Dorsolateral prefrontal cortex (tissue), 122 donors: ENCODE measurements at places on chromosomes 16 and 17.

- no peak for DNase-seq
These were observed 89.3 kb upstream of the CHMP6 start for GRCh38 chr17:80902197-80902962.

- peak; percentile 74 for DNase-seq
These were observed at the start of gene BMERB1 for GRCh38 chr16:15434425-15435215. Gene BMERB1 (plus strand): TSS chr16:15434588. CDS start chr16:15434654, 66 bp downstream.

DNA sequence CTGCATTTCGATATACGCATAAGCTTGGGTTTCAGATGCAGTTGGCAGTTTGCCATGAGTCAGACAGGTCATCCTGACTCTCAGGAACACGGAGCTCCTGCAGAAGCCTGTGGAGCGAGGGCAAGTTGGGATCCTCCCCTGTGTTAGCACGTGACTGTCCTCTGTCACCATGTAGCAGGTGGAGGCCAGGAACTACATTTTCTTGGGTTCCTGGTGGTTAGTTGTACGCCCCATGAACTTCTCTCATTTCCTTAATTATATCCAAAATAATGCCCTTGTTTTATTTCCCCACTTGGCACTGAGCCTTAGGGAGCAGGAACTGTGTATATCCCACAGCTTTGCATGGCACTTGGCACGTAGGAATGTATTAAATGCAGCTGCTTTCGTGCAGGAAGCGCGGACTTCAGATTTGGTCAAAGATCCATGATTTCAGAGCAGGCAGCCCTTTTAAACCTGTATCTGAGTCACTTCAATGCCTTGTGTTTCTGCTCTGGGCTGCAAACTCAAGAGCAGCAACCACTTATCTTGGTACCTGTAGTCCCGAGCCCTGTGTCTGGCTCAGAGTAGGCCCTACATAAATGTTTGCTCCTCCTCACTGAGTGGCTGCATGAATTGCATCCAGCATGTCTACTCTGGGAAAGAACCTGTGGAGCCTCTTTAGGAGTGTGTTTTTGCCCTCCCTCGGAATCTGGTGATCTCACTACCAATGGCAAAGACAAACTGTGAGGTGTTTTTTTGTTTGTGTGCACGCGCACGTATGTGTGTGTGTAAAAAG lies 428.4 kb downstream of the MAF start:
- DNase-seq = no peak

DNA sequence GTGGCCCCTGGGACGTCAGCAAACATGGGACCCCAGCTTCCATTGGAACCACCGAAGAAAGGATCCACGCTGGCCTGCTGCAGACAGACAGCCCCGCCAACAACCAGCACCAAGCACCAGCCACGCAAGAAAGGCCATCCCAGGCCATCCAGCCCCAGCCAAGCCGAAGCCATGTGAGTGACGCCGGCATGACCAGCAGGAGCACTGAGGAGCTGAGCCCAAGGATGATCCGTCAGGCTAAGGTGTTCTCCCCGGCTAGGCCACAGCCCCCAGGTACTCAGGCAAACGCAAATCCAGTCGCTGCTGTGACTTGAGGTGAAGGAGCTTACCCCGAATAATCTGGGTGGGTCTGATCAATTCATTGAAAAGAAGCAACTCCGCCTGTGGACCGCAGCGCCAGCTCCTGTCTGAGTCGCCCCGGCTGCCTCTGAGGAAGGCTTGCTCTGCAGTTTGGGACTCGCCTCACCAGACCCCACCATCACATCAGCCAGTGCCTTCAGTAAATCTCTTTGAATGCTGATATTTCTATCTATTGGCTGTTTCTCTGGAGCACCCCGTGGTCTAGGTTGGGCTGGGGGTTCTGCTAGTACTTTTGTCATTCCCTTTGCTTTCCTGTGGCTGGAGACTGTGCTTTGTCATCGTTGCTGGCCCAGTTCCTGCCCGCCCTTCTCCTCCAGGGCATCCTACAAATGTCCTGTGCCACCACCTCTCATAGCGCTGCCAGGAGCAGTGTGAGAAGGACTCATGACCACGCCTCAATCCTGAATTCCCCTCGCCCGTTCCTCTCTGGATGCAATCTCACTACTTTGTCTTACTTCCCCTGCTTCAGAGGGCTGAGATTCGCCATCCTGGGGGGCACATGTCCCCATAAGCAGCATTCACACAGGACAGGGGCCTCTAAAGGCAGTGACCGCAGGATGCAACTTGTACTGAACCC lies 8.1 kb upstream of the CBX2 start:
- no peak for DNase-seq

- no peak for DNase-seq
These were observed 4.0 kb downstream of the ALG1 start for GRCh38 chr16:5075637-5076036.

DNA sequence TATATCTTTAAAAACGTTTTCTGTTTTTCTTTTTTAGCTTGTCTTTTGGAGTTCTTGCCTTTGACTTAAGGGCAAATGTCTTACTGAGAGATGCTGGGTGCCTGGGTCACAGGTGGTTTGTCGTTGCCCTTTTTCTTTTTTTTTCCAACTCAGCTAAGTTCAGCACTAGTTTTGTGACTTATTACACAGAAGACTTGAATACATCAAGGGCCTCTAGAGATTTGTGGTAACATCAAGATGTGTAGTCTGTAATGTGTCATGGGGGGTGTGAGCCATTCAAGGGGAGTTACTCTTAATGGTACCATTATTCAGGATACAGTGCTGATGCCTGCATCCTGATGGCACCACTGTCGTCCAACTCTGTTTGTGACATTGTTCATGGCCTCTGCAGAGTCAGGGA lies 95.1 kb downstream of the PRKCA start:
- DNase-seq = no peak

GRCh38 chr17:8955021-8955959 lies 10.2 kb downstream of the PIK3R5 start:
- DNase-seq = no peak

GRCh38 chr17:68577497-68577821 lies 23.7 kb downstream of the FAM20A start:
- no peak for DNase-seq

DNA sequence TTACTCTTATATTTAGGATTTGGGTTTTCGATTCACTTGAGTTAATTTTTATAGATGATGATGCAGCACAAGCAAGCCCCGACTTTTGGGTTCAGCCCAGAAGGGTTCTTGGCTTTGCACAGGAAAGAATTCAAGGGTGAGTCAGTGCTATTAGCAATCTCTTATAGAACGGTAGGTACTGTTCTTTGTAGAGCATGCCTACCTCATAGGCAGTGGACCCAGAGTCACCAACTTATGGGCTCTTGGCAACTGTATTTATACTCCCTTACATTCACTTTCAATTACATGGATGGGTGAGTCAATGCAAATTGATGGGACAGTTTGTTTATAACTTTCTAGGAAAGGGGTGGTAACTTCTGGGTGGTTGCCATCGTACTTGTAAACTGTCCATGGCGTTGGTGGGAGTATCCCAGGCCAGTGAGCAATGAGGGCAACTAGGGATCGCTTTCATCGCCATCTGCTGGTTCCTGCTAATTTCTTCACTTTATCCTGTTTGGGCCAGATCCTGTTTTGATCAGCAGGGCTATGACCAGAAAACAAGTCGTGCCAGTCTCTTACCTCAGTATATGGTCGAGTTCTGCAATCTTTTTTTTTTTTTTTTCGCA lies 362.6 kb downstream of the CNTNAP4 start:
- no peak for DNase-seq

DNA sequence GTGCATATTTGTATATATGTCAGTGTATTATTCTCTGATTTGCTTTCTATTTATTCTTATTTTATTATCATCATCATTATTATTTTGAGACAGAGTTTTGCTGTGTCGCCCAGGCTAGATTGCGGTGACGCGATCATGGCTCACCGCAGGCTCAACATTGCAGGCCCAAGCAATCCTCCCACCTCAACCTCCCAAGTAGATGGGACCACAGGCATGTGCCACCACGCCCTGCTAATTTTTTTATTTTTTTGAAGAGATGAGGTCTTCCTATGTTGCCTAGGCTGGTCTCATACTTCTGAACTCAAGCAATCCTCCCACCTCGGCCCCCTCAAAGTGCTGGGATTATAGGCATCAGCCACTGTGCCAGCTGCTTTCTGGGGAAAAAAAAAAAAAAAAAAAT lies 8.4 kb upstream of the ARHGAP17 start:
- no peak for DNase-seq

DNA sequence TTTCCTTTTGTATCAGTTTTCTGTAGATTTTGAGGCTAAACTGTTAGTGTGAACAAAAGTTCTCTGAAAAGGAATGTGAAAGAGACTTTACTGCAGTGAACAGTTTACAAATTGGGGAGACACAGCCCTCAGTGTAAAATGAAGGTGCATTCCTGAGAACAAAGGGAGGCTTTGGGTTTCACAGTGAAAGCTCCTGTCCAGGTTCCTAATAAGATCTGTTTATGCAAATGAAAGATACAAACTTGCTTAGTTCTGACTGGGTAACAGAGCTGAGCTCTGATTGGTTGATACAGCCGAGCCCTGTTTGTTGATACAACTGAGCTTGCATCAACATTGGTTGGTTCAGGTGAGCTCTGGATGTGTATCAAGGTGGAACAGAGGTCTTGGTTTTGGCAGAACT lies 8.3 kb upstream of the CDRT15 start:
- DNase-seq = no peak

DNA sequence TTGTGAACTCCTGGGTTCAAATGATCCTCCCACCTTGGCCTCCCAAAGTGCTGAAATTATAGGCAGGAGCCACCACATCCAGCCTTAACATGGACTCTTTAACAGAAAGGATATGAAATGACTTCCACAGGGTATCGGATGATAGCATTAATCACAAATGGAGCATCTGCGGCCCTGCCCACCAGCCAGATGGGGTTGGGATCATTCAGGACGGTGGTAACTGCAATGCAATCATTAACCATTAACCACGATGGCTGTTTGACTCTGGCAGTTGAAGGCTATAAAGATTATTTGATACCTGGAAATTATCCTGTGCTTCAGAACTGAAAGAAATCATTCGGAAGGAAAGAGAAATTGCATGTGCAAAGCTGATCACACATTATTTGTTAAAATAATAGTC lies 5.3 kb upstream of the CHST5 start:
- no peak for DNase-seq

GRCh38 chr16:48112600-48112999 lies 43.2 kb downstream of the ABCC12 start:
- DNase-seq = no peak

GRCh38 chr17:20987511-20987910 lies 55.3 kb downstream of the USP22 start:
- no peak for DNase-seq

DNA sequence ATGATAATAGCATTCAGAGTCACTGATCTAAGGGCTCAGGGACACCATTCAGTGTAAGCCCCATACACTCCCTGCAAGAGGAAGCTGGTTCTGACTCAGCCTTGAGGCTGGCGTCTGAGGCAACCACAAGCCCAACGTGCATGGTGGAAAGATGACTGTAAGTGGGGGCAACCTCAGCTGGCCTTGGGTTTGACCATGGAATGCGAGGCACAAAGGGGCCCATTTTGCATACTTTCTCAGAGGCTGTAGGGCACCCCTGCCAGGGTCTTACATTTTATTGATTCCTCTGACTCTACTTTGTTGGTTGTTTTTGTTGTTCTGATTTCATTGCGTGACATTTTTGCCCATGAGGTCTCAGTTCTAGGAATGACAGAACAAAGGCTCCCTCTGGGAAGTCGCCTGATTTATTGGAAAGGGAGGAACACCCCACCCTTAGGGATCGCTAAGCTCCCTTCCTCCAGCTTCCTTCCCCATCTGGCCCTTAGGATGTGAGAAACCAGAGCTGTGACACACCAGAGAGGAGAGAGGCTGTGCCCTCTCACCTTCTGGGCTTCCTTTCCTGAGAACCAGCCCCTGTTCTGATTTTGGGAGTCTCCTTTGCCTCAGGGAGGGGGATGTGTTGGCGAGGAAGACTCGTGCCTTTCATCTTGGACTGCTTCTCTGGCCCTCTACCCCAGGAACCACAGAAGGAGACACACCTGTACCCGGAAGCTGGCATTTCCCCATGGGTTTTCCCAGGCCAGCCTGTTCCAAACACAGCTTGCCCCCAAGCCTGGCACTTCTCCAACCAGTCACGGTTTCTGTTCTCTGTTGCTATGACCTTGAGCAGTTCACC lies 5.6 kb upstream of the CIITA start:
- DNase-seq = no peak

GRCh38 chr17:72572604-72573491 lies 452.0 kb downstream of the SOX9 start:
- no peak for DNase-seq

GRCh38 chr16:4511441-4512082 lies 27.0 kb downstream of the CDIP1 start:
- DNase-seq = peak; percentile 63

DNA sequence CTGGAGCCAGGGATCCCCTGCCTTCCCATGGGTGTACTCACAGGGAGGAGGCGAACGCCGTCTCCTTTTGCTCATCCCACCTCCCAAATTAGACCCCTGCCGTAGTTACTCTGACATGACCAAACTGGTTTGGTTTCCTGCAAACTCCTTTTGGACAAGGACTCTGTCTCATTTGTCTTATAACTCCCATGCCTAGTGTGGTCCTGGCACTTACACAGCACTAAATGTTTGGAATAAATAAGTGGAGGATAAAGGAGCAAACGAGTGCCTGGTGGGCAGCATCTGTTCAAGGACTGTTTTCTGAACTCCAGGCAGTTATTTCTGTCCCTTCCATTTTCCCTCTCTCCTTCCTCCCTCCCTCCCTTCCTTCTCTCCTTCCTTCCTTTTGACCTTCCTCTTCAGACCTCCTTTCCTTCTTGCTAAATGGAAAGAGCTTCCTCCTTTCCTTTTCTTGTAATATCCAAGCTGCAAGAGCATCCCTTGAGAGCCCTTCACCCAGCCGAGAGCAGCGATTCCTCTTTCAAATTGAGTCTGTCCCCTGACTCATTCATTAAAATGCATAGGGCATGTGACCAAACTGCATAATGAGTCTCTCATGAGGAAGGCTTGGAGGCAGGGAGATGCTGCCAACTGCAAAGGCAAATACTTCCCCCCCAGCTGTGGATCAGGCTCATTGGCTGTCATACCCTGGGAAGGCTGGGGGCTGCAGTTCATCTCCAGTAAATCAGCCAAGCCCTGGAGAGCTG lies 36.8 kb downstream of the CHD9 start:
- DNase-seq = peak; percentile 86

DNA sequence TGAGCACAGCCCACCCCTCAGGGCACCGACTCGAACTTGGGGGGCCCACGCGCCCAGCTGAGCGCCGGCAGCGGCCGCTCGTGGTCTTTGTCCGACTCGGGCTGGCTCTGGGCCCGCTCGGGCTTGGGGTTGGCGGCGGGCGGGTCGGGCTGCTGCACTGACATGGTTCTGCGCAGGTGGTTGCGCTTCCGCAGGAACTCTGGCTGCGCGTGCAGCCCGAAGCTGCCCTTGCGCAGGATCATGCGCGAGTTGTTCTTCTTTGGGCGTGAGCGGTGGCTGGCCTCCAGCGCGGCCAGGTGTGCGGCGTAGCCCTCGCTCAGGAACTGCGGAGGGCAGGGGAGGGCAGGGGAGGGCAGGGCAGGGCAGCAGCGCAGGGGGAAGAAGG lies 11.1 kb downstream of the PIMREG start:
- no peak for DNase-seq

GRCh38 chr17:3802461-3803307 lies 1.7 kb upstream of the ITGAE start:
- no peak for DNase-seq
